ENCODE measurements at places on chromosomes 4 and X. TPM values are rescaled to one million over a fixed set of nuclear protein-coding genes. Genes with fewer than 3 reads are reported as not detected.

DNA sequence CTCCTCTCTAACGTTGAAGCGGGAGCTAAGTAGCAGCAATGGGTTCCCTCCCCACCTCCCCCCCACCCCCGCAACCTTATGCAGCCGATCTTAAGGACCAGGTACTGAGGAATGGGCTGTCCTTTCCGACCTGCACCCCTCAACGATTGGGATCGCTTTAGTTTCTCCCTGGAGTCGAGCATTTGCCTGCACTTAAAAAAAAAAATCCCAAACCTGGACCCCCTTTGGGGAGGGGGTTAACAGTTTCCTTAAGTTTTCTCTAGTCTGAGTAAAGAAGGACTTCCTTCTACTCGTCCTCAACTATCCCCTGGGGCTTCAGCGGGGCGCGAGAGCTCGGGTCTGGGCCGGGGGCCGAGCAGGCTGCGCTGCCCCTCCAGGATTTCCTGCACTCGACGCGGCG, 25.7 kb upstream of the BCORL1 start:
- H3K4me3 ChIP-seq = peak overlapping the region; percentile 31
- no peak overlapping the region for H3K27ac ChIP-seq
- no peaks in the 10 kb centered on the region for H3K36me3 ChIP-seq
- H3K4me1 ChIP-seq = peaks cover 39% of the 10 kb centered on the region
- H3K27me3 ChIP-seq = peaks cover 25% of the 10 kb centered on the region

DNA sequence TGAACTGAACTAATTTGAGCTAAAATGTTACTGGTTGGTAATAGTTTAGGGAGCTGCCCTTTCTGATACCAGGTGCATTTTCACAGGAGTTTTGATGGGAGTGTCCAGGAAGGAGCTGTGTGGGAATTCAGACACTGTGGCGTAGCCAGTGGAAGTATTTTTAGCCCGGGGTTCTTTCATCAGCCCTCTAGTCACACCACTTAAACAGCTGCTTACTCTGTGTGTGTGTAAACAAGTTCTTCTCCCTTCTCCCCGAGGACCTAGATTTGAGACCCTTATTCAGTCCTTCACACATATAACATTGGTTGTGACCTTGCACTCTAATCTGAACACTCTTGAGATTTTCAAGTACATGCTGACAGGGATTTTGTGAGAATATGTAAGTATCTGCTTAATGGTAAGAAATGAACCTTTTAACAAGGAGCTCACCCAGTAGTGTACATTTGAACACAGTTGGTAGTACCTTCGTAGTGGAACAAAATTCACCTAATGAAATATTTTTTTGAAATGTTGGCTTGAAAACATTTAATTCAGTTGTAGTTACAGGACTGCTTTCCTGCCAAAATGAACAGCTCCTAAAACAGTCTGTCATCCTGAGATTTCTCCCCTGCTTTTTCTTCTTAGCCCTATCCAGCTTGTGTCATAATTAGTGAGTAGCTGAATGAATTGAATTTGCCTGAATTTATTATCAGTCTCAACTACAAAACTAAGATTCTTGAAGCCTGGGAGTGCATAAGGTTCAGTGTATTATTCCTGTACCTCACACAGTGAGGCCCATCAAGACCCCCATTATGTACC, 61.8 kb downstream of the BMPR1B start:
- H3K4me3 ChIP-seq = no peak overlapping the region
- DNase-seq = no peak
- no peak overlapping the region for H3K27ac ChIP-seq
- H3K27me3 ChIP-seq = no peaks in the 10 kb centered on the region

The ABCG2 gene
- total RNA-seq = 27.0 TPM

GRCh38 chr4:8410641-8411271, 29.8 kb downstream of the ACOX3 start:
- H3K27me3 ChIP-seq = no peaks in the 10 kb centered on the region
- H3K27ac ChIP-seq = no peak overlapping the region
- H3K4me1 ChIP-seq = peaks cover 7% of the 10 kb centered on the region
- H3K4me3 ChIP-seq = no peak overlapping the region
- no peak for DNase-seq
- H3K36me3 ChIP-seq = peaks cover 76% of the 10 kb centered on the region

DNA sequence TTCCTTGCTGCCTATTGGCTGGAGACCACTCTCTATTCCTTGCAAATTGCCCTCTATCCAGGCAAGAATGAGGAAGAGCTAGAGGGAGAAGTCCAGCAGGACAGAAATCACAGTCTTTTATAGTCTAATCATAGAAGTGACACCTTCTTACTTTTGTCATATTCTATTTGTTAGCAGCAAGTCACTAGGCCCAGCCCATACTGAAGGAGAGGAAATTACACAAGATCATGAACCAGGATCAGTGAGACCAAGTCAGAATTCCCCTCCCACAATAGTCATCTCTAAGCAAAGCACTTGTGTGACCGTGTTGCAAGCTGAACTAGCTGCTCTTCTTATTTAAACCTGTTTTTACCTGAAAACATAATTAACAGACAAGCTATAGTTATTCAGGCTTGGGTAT, 317.7 kb downstream of the INPP4B start:
- no peaks in the 10 kb centered on the region for H3K4me1 ChIP-seq
- no peaks in the 10 kb centered on the region for H3K27me3 ChIP-seq
- no peaks in the 10 kb centered on the region for H3K36me3 ChIP-seq
- no peak for DNase-seq

DNA sequence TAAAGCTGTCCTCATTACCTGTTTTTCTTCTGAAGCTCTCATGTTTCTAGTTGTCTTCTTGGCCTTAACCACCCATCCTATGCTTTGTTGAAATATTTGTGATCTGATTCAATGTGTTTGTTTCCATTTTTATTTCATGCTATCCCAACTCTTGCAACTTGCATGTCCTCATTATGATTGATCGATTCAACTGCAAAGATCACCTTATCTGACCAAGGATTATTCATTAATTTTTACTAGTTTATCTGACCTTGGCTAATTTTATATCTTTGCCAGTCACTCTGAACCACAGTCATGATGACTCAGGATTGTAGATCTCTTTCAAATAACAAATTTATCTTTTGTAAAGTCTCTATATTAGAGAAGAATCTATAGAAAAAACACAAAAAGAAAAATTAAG, 70.7 kb downstream of the UGT2A2 start:
- H3K36me3 ChIP-seq = no peaks in the 10 kb centered on the region
- no peak overlapping the region for H3K4me3 ChIP-seq
- no peak for DNase-seq
- H3K27me3 ChIP-seq = no peaks in the 10 kb centered on the region
- H3K27ac ChIP-seq = no peak overlapping the region

All from spinal cord (tissue), 10 donors.